ENCODE measurements at places on chromosomes 6 and 20.

DNA sequence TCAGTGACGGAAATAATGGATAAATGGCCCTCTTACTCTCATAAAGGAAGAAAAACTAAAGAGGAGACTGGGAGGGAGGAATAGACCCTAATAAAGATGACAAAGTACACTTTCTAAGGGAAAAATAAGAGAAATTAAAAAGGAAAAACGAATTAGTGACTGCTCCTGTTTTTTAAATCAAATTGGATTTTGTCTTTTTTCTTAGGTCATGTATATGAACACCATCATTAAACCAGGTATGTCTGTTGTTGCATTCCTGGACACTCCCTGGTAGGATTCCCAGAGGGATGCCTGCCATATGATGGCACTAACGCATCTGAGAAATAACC is 59.4 kb upstream of the BTN3A2 start:
- no peak for DNase-seq

- no peak for DNase-seq
Observed at GRCh38 chr20:33948480-33948879, 45.2 kb upstream of the RALY start.

DNA sequence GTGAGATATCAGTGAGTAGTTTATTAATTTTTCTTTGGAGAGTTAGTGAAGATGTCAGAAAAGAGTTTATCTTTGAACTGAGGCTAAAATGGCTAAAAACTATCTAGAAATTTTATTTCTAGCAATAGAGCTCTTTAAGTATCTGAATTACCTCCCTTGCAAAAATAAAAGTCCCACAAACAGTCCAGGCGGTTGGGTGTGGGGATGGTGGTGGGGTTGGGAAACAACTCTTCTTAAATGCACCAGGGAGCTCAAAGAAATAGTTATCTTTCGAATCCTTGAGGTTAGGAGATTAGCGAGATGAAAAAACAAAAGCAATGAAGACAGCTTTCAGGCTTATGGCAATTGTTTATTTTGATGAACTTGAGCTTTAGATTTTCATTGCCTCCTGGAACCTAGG is 1299.1 kb upstream of the ADGRB3 start:
- no peak for DNase-seq

DNA sequence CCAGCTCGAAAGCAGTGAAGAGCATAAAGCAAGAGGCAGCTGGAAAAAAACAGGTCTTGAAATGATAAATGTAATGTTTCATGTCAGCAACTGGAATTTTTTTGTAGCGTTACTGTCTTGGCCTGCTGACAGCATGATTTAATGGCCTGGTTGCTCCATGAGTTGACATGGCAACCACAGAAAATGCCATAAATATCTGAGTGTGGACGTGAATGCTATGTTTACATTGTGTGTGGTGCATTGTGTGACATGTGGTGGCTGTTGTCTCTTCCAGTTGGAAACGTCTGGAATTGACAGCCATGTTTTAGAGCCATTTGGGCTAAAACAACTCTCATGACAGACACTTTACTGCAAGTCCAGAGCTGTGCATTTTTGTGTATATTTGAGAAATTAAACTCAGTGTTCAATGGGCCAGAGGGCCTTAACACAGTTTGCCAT is 170.0 kb downstream of the FOXA2 start:
- DNase-seq: no peak

DNA sequence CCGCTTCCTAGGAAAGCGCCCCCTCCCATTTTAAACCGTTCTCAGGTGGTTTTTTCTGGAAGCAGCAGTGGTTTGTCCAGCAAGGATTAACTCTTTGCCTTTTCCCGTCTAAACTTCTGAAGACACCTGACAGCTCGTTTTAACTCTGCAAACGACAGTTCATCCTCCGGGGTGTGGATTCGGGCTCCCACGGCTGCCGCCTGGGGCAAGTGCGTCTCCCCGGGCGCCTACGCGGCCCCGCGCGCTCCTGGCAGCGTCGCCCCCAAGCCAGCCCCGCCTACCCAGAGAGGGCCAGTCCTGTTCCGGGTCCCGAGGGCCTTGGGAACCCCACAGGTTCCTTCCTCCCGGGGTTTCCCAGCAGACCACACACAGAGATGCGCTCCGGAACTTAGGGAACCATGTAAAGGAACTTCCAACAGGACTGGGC is 54.4 kb downstream of the PRR18 start:
- no peak for DNase-seq

- DNase-seq: no peak
Observed at GRCh38 chr6:114707081-114707620, 364.3 kb upstream of the HS3ST5 start.

GRCh38 chr6:159043947-159044346 is 844 bp downstream of the TAGAP start:
- no peak for DNase-seq

DNA sequence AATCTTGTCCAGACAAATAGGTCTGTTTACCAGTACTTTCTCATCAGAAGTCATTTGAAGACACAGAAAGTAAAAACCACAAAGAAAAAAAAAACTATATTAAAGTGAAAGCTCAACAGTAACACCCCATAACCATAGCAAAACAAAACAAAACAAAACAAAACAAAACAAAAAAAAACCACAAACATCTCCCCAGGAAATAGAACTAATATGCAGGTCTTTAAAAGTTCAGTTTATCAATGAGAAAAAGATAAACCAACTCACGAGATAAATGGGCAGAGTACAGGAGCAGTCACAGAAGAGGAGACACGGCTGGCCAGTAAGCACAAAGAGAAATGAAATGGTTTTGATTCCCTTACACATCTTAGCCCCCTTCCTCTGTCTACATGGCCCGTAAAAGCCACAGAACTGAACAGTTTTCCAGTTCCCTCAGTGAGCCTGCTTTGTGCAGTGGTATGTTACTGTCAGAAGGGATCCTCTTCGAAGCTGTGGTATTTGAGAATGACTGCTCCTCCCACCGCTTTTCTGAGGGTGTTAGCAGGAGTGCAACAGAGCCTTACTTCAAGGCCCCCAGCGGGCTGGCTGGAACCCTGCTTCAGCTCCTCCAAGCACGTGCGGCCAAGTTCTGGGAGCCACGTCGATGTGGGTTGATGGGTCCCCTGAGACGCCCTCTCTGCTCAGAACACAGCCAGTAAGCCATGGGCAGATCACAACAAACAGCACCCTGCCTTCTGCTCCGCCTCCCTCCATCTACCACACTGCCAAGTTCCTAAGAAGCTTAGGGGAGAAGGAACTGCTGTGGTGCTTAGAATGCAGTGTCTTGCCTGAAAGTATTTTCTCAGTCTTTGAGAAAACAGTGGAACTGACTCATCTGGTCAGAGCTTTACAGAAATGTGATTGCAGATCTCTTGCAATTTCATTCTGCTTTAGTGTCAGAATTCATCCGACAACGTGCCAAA is 14.0 kb downstream of the UST start:
- no peak for DNase-seq

- DNase-seq: no peak
Observed at GRCh38 chr6:85986681-85987080, 344.0 kb upstream of the SYNCRIP start.

DNA sequence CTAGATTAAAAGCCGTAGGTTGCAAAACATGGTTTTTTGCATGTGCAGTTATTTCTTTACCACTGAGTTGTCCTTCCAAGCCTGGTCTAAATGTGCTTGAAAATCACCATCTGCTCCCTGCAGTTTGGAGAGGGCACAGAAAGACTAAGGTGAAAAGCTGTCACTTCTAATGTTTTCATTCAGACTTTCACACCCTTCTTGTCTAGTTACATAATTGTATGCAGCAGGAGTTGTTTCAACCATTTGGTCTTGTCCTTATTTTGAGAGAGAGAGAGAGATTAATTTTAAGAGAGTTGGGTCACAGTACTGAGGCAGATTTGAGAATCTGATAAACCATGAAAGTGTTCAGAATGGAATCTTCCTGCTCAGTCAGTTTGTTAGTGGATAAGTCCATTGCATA is 82.5 kb downstream of the ARID1B start:
- no peak for DNase-seq

- DNase-seq: no peak
Observed at GRCh38 chr6:84251891-84252539, 24.6 kb upstream of the CEP162 start.

DNA sequence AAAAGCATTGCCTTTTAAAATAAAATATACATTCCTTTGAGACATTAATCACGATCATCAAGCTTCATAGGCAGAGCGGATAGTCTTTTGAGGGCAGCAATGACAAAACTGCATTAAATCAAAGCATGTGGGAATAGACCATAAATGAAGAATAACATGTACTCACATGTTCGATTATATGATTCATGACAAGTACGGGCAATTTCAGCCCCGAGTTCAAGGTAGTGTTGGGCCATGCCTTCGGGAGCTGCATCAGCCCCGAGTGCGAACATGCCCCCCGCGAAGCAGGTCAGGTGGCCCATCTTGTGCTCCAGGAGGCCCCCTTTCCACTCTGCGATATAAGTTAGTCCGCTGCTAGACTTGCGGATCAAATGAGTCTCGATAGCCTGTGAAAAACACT is 111.0 kb upstream of the FAM184A start:
- no peak for DNase-seq

GRCh38 chr6:106046116-106046853 is 39.9 kb upstream of the PRDM1 start:
- DNase-seq: no peak

DNA sequence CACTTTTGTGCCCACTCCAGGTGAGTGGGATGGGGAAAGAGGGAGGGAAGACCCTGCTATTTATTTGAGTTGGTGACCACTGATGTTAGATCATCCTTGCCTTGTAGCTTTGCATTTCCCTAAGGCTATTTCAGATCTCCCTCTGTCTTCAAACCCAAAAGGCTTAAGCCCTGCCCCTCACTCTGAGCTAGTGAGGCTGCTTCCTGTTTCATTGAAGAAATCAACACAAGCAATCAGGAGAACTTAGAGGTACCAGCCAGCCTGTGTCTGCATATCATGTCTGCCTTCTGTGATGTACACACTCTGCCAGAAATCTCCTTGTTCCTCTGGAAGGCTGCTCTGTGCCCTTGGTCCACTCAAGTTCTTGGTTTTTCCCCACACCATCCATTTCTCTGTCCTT is 135.3 kb downstream of the ARID1B start:
- DNase-seq: no peak

GRCh38 chr6:157209865-157210530 is 113.3 kb downstream of the TMEM242 start:
- no peak for DNase-seq

DNA sequence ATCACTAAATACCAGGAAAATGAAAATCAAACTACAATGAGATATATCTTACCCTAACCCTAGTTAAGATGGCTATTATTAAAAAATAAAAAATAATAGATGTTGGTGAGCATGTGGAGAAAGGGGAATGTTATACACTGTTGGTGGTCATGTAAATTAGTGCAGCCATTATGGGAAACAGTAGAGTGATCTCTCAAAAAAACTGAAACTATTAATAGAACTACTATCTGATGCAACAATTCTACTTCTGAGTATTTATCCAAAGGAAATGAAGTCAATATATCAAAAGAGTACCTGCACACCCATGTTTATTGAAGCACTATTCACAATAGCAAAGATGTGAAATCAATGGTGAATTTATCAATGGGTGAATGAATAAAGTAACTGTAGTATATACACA is 48.6 kb downstream of the HLA-A start:
- no peak for DNase-seq

GRCh38 chr6:40077736-40078135 is 143.5 kb upstream of the MOCS1 start:
- no peak for DNase-seq

- DNase-seq: no peak
Observed at GRCh38 chr6:9126878-9127560, 691.7 kb upstream of the SLC35B3 start.

DNA sequence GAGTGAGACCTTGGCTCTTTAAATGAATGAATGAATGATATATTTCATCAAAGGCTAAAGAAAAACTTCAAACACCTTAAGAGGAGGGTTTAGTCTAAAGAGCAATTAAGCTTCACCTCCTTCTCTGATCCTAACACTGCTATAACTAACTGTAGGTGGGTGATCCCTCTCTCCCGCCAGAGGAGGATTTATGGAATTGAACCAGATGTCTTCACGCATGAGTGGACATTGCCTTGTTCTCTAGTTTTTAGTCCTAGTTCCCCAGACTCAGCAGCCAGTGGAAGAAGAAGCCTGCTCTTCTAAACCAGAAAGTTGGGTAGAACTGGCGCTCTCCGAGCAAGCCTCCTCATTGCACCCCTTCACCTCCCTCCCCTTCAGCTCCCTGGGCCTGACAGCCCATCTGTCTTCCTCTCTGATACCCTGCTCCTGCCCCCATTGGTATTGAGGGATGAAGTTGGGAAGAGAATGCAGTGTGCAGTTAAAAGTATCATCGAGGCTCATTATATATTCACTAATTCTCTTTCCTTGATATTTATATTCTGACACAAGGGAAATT is 142.7 kb downstream of the ARID1B start:
- no peak for DNase-seq

Measured in activated T-helper 1 cell treated with anti-CD3 and anti-CD28 coated beads, Interleukin-2, amount 50 U/mL, for 16 hours (primary cell).